A549 treated with CpdA at 1 μM for 4 hours (cell line): ENCODE measurements at places on chromosomes 12 and 14. TPM values are rescaled to one million over a fixed set of nuclear protein-coding genes. Genes with fewer than 3 reads are reported as not detected.

C12orf54 gene
- total RNA-seq: not detected in 5 replicates

SLC4A8 gene
- total RNA-seq: 1.1 to 2.3 TPM (median 1.2 TPM) in 5 replicates

CLEC6A gene
- not detected in 5 replicates for total RNA-seq

A2ML1 gene
- not detected in 5 replicates for total RNA-seq

SRRM4 gene
- not detected in 5 replicates for total RNA-seq

CNTN1 gene
- 39.8 to 70.0 TPM (median 60.5 TPM) in 5 replicates for total RNA-seq

PYM1 gene
- 34.5 to 41.3 TPM (median 37.6 TPM) in 5 replicates for total RNA-seq

NELL2 gene
- total RNA-seq: 0.16 to 0.30 TPM in 2 of 5 replicates, not detected in the others

IL26 gene
- total RNA-seq: not detected in 5 replicates

ALX1 gene
- 5.6 to 6.5 TPM (median 5.8 TPM) in 5 replicates for total RNA-seq

DEGS2 gene
- 1.2 to 2.7 TPM (median 1.4 TPM) in 5 replicates for total RNA-seq

C12orf50 gene
- total RNA-seq: 0.05 to 0.19 TPM (median 0.13 TPM) in 3 of 5 replicates, not detected in the others

BLTP3B gene
- total RNA-seq: 10.5 to 13.1 TPM (median 12.1 TPM) in 5 replicates

PLA2G1B gene
- not detected in 5 replicates for total RNA-seq

AMDHD1 gene
- total RNA-seq: 1.9 to 2.8 TPM (median 2.2 TPM) in 5 replicates

ITGA7 gene
- 1.1 to 2.1 TPM (median 1.3 TPM) in 5 replicates for total RNA-seq

LBHD2 gene
- total RNA-seq: 0.17 TPM in 1 of 5 replicates, not detected in the others

ADSS1 gene
- total RNA-seq: 5.6 to 8.9 TPM (median 6.7 TPM) in 5 replicates

P3H3 gene
- 20.2 to 31.6 TPM (median 27.4 TPM) in 5 replicates for total RNA-seq

SLCO1C1 gene
- 0.09 to 0.10 TPM in 2 of 5 replicates, not detected in the others for total RNA-seq

HOXC11 gene
- 0.38 to 0.57 TPM (median 0.44 TPM) in 5 replicates for total RNA-seq

ZNF268 gene
- total RNA-seq: 8.6 to 20.0 TPM (median 10.4 TPM) in 5 replicates

CCDC175 gene
- total RNA-seq: not detected in 5 replicates

WNT1 gene
- 0.07 TPM in 1 of 5 replicates, not detected in the others for total RNA-seq

SLC17A8 gene
- total RNA-seq: not detected in 5 replicates
